ENCODE measurements at places on chromosomes 1 and 21.
A peak's percentile ranks its signal among the peaks of the same experiment; 100 is the strongest.

GRCh38 chr21:41195311-41195710, 27.4 kb downstream of the BACE2 start:
- DNase-seq, result no peak

- DNase-seq, result no peak
These were observed 1.1 kb upstream of the POMGNT1 start for GRCh38 chr1:46199233-46199749.

GRCh38 chr21:40021558-40022351, 154.5 kb downstream of the PCP4 start:
- DNase-seq, result no peak

- no peak for DNase-seq
These were observed 26.3 kb downstream of the FRRS1 start for GRCh38 chr1:99740141-99740540.

- DNase-seq, result no peak
These were observed 34.8 kb upstream of the TTC22 start for GRCh38 chr1:54835970-54836369.

GRCh38 chr1:27660300-27660835, 11.6 kb downstream of the IFI6 start:
- no peak for DNase-seq

GRCh38 chr21:39022035-39022434, 161.2 kb downstream of the PSMG1 start:
- DNase-seq, result no peak

DNA sequence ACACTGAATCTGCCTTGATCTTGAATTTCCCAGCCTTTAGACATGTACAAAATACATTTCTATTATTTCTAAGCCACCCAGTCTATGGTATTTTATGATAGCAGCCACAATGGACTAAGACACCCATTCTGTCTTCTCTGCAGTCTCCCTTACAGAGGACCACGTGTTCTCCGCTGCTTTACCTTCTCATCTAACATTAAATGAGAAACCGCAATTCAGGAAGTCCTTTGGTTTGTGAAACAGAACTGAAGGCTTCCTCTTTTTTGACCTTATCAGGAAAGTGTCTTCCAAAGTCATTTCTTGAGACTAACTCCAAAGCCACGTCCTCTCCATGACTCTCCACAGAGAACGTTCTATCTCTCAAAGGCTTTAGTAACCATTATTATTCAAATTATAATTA, 560.1 kb downstream of the OMA1 start:
- no peak for DNase-seq

DNA sequence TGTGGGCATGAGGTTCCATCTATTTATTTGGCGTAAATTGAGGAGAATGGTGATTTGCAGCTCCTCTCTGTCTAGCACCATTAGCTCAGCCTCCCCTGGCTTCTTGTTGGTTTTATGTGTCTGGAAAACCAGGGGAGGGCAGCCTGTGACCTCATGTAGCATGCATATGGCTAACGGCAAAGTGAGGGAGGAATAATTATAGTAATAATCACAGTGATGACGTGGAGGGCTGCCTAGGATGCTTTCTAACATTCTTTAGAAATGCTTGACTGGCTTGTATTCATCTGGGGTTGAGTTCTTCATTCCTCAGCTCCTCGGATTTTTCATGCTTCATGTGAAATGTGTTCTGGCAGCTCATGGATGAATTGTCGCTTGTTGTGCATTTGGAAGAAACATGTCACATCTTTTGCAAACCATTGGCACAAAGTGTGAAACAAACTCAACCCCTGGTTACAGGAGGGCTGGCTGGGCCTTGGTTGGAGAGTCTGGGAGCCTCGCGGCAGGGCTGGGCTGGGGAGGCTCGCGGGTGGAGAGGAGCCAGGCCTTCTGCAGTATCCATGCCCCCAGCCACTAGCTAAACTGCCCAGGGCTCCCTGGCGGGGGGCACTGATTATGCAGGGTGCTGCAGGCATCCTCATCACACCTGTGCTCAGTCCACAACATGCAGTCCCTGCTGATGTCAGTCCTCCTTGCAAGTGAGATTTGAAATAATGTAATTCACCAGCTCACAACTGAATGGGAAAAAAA, 149.6 kb downstream of the DISC1 start:
- peak; percentile 19 for DNase-seq

DNA sequence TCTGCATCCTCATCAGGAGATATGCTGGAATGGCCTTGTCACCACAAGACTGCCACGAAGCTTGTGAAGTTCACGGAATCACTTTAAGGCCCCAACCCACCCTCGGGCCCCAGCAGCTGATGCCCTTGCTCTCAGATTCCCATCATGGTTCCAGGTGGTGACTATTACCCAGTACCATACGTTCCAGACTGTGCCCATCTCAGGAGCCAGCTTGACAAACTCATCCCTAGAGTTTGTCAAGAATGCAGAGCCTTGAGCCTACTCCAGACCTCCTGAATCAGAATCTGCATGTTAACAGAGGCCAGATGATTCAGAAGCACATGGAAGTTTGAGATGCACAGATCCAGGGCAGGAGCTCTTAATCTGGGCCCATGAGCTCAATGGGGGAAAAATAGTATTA, 53.9 kb upstream of the RBM15 start:
- no peak for DNase-seq

- DNase-seq, result no peak
These were observed 34.7 kb upstream of the KHDRBS1 start for GRCh38 chr1:31978843-31979400.

- DNase-seq, result no peak
These were observed 5.9 kb upstream of the EFNA3 start for GRCh38 chr1:155072531-155073289.

- no peak for DNase-seq
These were observed 11.6 kb downstream of the IVNS1ABP start for GRCh38 chr1:185305419-185305818.

DNA sequence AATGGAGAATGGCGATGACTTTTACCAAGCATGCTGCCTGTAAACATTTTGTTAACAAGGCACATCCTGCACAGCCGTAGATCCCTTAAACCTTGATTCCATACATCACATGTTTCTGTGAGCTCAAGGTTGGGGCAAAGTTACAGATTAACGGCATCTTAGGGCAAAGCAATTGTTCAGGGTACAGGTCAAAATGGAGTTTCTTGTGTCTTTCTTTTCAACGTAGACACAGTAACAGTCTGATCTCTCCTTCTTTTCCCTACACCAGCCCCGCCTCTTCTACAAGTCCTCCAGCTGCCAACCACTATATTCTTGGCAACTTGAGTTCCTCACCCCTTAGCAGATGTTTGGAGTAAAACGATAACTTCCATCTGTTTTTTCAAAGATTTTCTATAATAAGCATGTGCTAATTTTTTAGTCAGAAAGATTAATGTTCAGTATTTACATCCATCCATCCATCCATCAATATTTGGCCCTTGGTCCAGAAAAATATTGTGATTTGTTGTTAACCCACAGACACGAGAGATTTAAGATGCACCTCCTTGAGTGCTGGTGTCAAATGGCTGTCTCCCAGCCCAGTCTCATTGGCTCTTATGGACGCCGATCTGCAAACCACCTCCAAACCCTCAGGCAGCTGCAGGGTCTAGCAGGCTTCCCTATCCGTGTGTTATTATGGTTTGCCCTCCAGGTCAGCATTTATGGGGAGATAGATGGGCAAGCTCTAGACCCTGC, 3.8 kb downstream of the DNALI1 start:
- DNase-seq, result no peak

- DNase-seq, result no peak
These were observed at the start of gene HRNR for GRCh38 chr1:152224093-152224492. Gene HRNR (minus strand): TSS chr1:152224193. CDS start chr1:152223253, 940 bp downstream.

- peak; percentile 53 for DNase-seq
These were observed 50.9 kb upstream of the TRABD2B start for GRCh38 chr1:48048064-48048463.

GRCh38 chr1:2212532-2213491, 15.3 kb upstream of the SKI start:
- DNase-seq, result peak; percentile 84

DNA sequence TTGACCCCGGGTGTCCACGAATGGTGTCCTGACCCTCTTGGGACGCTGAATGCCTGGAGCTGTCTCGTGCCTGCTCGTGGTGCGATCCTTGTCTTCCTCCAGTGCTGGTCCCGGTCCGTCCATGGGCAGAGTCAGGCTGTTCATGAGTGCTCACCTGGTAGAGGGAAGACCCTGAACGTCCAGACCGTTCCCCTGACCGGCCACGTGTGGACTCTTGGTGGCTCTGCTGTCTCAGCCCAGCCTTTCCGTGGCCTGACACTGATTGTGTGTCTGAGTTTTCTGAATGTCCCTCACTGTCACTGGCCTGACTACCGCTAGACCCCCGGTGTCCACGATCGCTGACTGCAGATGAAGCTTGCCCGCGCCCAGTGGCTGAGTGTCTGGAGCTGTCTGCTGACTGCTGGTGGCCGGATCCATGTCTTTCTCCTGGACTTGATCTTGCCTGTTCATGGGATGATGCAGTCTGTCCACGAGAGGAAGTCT, 11.7 kb downstream of the FLG start:
- no peak for DNase-seq

DNA sequence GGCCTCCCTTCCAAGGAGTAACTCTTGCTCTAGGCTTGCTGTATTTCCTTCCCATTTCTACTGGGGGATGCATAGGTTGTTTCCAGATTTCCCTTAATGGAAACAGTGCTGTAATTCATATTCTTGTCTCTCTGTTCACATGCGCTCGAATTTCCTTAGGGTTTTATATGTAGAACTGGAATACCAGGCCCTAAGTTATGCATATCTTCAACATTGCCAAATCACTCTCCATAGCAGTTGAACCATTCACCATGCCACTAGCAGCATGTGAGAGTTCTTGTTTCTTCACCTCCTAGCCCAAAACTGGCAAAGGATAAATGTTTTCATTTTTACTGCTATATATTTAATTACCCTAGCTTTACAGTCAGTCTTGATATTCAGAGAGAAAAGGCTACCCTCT, 12.8 kb downstream of the MAP10 start:
- no peak for DNase-seq

DNA sequence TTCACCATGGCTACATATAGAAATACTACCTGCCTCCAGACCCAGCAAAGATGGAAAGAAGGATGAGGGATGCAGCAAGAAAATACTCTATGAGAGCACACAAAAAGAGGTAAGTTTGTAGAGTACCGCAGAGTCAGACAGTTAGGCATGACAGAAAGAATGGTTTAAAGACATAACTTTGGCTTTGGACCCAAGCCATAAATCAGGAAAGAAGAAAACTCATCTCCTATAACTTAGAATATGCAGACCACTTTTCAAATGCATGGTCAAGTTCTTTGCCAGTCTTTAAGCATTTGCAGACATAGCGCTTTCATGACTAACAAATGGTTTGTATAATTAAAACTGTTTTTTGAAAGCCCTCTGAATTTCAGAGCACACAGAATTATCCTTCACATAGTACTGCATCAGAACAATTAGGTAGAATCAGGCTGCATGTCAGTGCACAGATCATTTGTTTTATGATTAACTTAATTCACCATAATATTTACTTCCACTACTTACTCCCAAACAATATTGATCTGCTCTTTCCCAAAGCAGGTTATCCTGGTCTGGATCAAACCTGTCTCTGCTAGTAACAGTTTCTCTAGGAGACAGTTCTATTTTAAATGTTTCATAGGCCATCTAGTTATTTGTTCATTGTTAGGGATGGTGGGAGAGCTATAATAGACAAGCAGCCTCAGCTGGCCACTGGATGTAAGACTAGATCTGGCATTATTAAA, 280.7 kb upstream of the NR5A2 start:
- DNase-seq, result no peak

GRCh38 chr1:157163273-157164127, 25.3 kb upstream of the ETV3 start:
- DNase-seq, result peak; percentile 52

GRCh38 chr1:48619539-48619938, 147.5 kb upstream of the SPATA6 start:
- peak; percentile 51 for DNase-seq

- DNase-seq, result no peak
These were observed 55.0 kb upstream of the PAX7 start for GRCh38 chr1:18575620-18576019.

DNA sequence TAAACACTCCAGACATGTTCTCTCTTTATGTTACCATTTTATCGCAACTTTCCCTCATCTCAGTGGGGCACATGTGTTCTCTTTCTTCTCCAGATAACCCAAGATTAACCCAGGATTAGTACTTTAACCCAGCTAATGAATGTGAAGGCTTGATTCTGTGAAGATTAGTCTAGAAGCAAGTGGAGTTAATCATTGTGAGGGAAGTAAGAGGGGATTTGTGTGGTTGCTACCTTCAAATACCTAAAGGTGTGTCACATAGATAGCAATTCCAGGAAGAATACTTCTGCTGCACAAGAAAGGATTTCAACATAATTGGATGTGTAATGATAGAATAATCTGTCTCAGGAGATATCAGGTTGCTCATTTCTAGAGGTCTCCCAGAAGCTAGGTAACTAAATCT, 327.1 kb downstream of the PBX1 start:
- no peak for DNase-seq

- DNase-seq, result no peak
These were observed 3.9 kb upstream of the SYNC start for GRCh38 chr1:32706491-32706890.

- DNase-seq, result no peak
These were observed 9.3 kb downstream of the RASSF5 start for GRCh38 chr1:206516728-206516990.

- no peak for DNase-seq
These were observed 45.3 kb downstream of the PKP1 start for GRCh38 chr1:201328576-201328975.

DNA sequence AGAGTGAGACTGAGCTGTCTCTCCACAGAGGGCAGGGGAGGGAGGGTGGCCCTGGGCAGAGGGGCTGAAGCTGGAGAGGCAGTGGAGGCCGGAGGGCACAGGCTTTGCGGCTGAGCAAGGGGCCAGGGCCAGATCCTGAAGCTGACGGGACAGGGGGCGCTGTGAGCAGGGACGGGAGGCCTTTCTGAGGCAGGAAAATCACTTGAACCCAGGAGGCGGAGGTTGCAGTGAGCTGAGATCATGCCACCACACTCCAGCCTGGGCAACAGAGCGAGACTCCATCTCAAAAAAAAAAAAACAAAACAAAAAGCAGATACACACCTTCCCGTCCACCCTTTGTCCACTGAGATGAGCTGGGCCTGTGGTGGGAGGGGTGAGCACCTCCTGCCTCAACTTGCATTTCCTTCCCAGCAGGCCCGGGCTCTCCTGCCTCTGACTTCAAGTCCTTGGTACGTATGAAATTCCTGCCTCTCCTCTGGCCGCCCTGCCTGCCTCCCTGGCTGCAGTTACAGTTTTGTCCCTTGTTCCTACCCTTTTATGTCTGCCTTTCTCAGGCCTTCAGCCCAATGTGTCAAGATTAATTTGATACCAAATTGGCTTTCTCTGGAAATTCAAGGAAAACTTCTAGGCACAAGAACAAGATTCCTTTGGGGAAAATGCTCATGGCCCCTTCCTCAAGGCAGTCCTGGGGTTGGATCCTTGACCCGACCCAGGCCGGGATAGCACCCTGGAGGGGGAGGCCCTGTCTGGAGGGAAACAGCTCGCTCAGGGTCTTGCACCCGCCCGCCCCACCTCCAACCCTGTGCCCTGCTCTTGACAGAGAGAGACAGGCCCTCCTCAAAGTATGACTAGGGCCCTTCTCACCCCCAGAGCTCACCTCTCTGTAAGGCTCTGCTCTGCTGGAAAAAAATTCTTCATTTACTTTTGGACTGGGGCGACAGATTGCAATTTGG, 11.2 kb upstream of the ADAMTSL4 start:
- DNase-seq, result peak; percentile 82
